ENCODE measurements at places on chromosomes 3 and 15.

DNA sequence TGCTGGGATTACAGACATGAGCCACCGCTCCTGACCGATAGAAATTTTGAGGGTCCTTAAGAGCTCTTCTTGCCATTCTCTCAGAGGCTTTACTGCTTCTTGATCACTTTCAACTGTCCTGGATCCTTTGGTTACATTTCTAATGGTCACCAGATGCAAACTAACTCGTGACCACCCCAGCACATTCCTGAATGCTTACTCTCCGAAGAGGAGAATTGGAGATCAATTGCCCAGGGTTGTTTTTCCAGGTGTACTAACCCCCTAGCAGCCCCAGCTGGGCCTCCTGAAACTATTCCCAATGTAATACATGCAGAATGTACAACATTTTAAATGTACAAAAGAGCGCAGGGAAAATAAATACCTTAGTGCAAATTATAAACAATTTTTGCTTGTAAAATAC lies 65.1 kb upstream of the TBL1XR1 start:
- DNase-seq: no peak

GRCh38 chr3:125057186-125057850 lies 1.5 kb upstream of the HEG1 start:
- DNase-seq: no peak

DNA sequence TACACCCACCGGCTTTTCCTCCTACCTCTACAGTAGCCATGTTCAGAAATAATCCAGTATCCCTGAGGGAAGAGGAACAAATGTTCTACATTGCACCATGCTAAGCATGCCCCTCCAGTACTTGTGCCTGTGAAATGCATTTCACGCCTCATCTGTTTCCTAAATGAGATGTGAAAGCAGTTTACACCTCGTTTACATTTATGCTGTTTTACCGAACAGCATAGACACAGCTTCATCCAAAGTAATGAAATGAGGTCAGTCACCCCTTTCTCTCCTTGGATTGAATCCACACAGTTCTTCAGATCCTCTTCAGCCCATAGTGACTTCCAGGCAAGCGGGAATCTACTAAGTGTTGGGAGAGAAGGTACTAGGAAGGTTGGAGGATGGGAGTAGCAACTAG lies 514.3 kb downstream of the PDCD6IP start:
- DNase-seq: no peak

- DNase-seq: no peak
Observed at GRCh38 chr3:188627652-188628051, 473.7 kb downstream of the LPP start.

GRCh38 chr3:189570916-189571315 lies 60.3 kb upstream of the TP63 start:
- DNase-seq: no peak

DNA sequence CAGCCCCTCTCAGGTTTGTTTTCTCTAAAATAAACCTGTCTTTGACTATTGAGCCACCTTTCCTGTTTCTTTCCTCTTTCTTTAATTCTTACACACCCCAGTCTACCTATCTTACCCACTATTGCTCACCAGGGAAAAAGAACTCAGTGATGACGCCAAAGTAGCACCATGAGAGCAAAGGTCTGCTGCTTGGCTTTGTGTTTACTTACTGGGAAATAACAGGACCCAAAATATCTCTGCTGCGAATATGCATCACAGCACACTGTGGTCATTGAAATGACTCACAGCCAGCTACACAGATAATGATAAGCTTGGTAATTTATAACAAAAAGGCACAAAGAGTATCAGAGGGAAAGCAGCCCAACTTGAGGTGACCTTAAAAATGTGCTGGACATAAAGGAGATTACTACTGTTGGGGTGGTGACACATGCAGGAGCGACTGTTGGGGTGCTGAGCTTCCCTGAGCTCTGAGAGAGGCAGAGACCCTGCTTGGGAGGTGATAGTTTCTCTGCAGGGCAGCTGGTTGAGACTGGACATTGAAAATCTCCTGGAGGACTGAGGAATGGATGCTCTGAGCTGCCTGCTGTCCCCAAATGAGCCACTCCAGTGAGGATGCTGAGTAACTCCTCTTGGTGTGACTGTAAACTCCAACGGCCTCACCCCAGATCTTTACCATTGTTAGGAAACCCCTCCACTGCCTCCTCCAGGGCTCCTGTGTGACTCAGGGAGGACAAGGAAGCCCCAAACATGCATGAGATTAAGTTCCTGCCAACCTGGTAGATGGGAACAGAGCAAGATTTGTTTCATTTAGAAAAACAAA lies 14.5 kb downstream of the EFCAB12 start:
- DNase-seq: no peak

- DNase-seq: no peak
Observed at GRCh38 chr3:111619833-111620232, 24.7 kb upstream of the ZBED2 start.

- DNase-seq: no peak
Observed at GRCh38 chr3:55765398-55765797, 278.3 kb upstream of the WNT5A start.

GRCh38 chr15:89052474-89052873 lies 35.8 kb upstream of the ABHD2 start:
- no peak for DNase-seq

GRCh38 chr3:120850381-120851295 lies 57.4 kb upstream of the STXBP5L start:
- no peak for DNase-seq

DNA sequence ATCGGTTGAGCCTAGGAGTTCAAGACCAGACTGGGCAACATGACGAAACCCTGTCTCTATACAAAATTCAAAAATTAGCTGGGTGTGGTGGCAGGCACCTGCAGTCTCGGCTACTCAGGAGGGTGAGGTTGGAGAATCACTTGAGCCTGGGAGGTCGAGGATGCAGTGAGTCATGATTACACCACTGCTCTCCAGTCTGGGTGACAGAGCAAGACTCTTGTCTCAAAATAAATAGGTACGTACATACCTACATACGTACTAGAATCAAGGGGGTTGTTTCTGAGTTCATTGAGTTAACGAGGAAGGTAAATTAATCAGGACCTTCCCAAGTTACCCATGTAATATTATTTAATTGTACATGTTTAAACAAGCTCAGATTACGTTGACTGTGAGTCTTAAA lies 97.5 kb downstream of the CHL1 start:
- DNase-seq: no peak

GRCh38 chr3:113698956-113699355 lies 2.5 kb upstream of the USF3 start:
- no peak for DNase-seq

DNA sequence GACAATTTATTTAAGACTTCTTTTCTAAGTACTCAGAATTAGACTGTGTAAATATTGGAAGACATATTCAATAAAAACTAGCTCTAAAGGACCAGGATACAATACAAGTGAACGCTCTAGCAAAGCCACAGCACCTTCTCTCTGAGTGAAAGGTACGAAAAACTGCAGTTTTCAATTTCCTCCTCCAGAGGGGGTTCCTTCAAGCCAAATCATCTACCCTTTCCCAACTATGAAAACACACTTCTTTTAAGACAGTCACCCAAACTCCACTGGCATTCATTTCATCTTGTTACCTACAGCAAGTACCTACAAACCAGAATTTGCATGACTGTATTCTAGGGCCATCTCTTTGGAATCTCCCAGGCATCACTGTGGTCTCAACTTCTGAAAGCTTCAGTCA lies 165.8 kb downstream of the ERC2 start:
- DNase-seq: no peak

- DNase-seq: no peak
Observed at GRCh38 chr3:68210635-68211034, 556.2 kb upstream of the SUCLG2 start.

DNA sequence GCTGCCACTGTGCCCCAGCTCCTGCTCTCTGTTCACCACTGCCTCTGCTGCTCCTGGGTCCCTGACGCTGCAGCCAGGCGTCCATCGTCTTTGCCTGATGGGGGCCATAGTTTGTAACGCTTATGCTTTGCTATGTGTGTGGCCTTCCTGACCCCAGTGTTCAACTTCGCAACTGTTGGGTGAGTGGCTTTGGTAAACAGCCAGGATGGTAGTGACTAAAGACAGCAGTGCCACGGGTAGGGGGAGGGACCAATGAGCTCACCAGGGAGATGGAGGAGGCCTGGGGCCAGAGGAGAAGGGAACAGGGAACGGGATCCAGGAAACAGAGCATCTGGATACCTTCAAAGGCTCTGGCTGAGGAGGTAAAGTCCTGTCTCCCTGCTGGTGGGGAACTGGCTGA lies 75.9 kb upstream of the ALDH1L1 start:
- no peak for DNase-seq

DNA sequence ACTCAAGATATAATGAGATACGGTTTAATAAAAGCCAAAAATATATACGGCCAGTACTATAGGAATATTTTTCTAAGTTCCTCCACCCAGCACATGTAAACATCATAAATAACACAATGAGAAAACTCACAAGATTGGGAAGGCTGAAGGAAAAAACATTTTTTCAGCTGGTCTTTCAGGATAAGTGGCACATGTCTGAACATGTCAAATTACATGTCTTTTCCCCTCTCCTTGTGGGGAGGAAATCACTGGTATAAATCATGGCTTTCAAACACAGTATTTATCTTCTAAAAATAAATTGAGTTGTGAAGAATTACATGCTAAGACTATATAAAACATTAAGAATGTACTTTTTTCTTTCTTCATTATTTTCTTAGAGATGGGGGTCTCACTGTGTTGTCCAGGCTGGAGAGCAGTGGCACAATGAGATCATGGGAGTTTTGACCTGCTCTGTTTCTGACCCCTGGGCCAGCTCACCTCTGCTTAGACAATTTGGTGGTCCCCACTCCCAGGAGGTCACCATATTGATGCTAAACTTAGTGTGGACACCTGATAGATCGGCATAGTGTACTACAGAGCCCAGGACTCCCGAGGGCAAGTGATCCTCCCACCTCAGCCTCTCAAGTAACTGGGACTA lies 32.8 kb downstream of the ETV5 start:
- DNase-seq: no peak

DNA sequence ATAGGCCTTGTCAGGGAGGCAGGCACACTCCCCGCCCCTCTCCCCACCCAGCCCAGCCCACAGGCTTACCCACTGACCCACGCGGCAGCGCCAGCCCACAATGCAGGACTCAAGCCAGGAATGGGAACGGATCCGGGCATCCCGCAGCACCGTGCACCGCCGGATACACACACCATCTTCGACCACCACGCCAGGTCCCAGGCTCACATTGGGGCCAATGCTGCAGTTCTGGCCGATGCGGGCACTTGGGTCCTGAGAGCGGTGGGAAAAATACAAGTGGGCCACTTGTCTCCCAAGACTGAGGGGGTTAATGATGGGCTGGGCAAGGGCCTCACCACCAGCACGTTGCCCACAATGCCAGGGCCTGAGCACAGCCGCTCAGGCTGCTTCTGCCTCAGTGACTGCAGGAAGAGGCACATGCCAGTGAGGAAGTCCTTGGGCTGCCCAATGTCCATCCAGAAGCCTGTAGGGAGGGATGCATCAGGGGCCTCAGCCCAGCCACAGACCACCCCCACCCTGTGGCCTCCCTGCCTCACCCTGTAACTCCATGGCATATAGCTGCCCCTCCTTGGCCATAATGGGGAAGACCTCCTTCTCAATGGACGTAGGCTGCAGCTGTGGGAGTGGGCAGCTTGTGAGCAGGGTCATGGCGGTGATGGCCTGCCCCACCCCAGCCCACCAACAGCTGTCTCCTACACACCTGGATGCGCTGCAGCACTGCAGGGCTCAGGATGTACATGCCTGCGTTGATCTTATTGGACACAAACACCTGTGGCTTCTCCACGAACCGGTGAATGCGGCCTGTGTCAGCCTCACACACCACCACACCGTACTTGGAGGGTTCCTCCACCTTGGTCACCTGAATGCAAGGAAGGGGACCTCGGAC lies 1.6 kb downstream of the GMPPB start:
- no peak for DNase-seq

DNA sequence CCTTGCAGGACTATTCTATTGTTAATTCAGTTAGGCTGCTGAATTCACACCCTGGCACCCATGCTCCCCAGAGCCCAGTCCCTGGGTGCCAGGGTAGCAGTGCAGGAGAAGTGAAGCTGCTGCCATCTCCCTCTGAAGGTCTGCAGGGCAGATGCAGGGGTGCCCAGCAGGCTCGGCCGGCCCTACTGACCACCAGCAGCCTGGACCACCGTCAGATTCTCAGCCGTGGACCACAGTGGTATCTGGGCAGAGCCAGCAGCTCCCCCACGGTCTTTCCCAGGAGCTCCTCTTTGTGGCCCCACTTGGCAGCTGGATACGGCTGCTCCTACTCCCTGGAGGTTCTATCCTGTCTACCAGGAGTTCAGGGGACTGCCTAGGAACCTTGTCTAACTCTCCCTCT lies 46.8 kb downstream of the ALDH1L1 start:
- DNase-seq: no peak

DNA sequence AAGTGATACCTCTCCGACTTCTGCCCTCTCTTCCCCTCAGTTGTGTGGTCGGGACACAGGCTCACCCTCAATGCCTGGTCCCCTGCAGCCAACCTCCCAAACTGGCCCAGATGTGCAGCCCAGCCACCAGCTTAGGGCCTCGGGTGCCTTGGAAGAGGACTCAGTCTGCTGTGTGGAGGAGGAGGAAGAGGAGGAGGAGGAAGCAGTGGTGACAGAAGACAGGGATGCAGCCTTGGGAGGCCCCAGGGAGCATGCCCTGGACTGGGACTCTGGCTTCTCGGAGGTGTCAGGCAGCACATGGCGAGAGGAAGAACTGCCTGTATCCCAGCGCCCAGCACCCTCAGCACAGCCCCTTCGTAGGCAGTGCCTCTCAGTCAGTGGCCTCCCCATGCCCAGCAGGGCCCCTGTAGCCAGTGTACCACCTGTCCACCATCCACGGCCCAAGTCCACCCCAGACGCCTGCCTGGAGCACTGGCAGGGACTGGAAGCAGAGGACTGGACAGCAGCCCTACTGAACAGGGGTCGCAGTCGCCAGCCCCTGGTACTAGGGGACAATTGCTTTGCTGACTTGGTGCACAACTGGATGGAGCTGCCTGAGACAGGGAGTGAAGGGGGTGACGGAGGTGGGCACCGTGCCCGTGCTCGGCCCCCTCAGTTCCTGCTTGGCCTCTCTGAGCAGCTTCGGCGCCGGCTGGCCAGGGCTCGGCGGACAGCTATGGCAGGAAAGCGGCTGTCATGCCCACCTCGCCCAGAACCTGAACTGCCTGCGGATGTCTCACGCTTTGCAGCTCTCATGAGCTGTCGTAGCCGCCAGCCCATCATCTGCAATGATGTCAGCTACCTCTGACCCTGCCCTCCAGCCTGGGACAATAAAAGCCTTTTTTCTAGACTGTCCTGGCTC lies 1.3 kb downstream of the INKA1 start:
- DNase-seq: no peak
